ENCODE measurements at places on chromosomes 11 and 22.

DNA sequence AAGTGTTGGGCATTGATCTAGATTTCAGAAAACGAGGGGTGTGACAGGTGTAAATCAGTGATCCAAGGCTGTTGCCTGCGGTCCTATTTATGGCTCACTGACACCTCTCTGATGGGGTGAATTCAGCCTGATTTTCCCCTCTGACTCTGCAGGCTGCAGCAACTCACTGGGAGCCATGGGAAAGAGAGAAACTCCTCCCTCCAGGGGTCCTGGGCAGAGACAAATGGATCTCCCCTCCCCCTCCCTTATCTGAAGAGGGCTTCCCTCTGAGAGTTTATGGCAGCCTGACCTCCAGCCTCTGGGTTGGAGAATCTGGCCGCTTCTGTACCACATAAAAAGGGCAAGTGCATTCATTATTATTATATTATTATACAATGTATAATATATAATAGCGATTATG is 1.8 kb upstream of the PKNOX2 start:
- no peak for DNase-seq

- no peak for DNase-seq
Measured at GRCh38 chr22:44738347-44738715, 14.0 kb upstream of the ARHGAP8 start.

GRCh38 chr11:131906963-131907362 is 536.5 kb downstream of the NTM start:
- DNase-seq, result no peak

DNA sequence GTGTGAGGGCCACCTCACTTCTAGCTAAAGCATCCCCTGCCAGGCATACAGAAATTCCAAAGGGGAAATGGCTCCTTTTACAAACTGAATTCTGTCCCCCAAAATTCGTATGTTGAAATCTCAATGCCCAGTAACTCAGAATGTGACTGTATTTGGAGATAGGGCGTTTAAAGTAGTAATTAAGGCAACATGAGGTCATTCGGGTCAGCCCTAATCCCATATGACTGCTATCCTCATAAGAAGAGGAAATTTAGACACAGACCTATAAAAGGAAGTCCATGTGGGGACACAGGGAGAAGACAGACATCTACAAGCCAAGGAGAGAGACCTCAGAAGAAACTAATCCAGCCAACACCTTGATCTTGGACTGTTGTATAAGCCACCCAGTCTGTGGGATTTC is 119.1 kb downstream of the CHST1 start:
- no peak for DNase-seq

DNA sequence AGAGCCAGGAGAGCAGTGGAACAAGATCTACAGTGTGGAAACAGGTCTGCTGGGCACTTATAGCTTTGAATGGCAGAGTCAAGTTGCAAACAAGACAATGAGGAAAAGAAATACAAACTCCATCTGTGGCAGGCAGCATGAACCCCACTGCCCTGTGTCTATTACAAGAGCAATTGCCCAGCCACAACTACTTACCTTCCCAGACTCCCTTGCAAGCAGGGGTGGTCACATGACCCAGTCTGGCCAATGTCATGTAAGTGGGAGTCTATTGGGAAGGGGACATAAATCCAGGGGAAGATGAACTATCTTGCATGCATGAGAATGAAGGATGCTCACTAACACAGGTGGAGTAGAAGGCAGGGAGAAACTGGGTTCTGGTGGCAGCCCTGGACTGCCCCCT is 44.1 kb upstream of the RFPL3 start:
- DNase-seq, result no peak

- no peak for DNase-seq
Measured at GRCh38 chr22:20571531-20572007, 64.2 kb downstream of the MED15 start.

DNA sequence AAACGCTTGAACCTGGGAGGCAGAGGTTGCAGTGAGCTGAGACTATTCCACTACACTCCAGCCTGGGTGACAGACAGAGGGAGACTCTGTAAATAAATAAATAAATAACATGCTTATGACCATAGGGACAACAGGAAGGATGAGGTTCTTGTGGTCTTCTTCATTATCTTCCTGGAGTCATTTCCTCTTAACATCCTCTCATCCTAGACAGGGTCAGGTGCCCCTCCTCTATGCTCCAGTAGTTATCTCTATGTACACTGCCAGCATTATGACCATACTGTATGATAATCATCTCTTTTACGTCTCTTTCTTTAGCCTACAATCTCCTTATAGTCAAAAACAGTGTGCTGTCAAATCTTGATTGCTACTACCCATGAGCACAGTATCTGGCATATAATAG is 17.7 kb downstream of the RAB30 start:
- DNase-seq, result no peak

- DNase-seq, result no peak
Measured at GRCh38 chr11:105268404-105269062, 129.0 kb upstream of the CARD18 start.

DNA sequence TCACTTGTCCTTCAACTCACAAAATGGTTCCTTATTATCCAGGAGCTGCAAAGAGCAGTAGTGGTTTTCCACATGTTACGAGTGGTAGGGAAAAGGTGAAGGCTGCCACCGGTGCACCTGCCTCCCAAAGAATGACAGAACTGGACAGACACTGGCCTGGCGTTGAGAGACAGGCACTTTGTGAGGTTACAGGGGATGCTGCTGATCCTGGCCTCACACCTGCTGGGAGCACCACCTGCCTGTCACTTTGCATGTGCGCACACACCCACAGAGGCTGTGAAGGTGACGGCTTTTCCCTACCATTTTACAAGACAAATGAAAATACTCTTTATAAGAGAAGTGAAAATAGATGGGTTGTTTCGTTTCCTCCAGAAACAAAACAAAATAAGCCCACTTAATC is 175.3 kb upstream of the B3GAT1 start:
- DNase-seq, result no peak
